ENCODE measurements at places on chromosomes 13 and 19.

GRCh38 chr19:49492573-49493405 is 3.4 kb upstream of the RPS11 start:
- DNase-seq = no peak

DNA sequence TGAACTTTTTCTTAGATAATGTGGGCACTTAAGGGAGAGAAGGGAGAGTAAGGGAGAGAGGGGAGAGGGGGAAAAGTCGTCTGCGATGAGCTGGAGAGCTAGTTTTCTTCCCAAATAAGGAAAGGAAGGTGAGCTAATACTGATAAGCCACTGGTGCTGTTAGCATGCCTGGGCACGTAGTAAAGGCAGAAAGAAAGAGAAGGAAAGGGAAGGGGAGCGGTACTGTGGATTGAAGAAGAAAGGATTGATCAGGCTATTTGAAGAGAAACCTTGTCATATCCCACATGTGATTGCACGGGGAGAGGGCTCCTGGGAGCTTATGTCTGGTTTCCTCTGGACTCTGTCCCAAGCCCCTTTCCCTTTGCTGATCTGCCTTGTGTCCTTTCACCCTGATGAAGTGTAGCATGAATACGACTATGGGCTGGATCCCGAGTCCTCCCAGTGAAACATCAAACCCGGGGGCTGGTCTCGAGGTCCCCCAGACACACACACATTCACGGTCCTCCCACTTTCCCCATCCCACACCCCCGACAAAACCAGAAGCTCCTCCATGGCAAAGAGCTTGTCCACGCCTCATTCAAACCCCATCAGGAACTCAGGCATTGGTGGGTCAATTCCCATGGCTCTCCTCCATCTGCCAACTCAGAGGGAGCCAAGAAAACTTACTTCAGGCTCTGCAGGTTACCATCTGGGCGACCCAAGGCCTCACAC is 30.6 kb downstream of the NLRP13 start:
- DNase-seq = no peak

DNA sequence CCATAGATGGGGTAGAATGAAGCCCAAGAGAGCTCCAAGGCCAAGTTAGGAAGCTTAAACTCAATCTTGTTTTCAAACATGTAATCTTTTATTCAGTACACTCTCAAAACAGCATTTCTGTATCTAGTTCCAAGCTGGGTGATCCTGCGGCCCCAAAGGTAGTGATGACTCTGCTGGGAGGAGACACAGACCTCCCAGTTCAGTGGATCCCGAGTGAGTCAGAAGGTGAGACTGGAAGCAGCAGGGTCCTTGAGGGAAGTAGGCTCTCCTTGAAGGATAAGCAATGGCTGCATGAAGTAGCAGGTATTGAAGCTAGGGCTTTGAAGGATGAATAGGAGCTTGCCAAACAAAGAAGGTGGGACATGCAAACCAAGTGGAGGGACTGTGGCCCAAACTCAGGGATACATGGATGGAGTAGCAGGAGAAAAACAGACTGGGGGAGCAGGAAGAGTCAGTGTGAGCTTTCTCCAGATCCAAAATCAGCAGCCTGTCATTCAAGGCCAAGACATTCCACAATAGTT is 9.6 kb downstream of the TINCR start:
- no peak for DNase-seq

- no peak for DNase-seq
These were observed 523.1 kb downstream of the DCT start for GRCh38 chr13:93956426-93956825.

DNA sequence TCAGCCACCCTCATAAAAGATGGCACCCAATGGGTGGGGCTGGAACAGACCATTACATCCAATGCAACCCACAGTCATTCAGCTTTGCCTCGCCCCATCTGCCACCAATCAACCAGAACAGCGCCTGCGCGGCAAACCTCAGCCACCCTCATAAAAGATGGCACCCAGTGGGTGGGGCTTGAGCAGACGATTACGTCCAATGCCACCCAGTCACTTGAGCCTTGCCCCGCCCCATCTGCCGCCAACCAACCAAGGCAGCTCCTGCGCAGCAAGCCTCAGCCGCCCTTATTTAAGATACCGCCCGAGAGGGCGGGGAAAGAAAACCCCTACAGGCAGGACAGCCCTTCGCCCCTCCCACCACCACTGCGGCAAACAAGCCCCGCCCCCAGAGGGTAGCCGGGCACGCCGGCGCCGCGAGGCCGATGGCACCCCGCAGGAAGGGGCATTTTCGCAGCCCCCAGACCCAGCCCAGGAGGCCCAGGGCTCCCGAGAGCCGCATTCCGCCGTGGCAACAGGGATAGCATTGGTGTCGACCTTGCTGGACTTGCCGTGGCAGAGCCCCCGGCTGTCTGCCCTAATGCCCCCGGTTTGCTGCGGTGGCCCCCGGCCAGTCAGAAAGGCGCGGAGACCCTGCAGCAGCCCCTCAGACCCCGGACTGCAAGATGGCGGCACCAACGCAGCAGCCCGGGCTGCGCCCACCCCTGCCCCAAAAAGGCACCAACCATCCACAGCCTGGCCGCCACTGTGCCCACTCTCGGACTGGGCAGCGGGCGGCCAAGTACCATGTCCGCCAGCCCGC is 675 bp downstream of the PEG3 start:
- no peak for DNase-seq

DNA sequence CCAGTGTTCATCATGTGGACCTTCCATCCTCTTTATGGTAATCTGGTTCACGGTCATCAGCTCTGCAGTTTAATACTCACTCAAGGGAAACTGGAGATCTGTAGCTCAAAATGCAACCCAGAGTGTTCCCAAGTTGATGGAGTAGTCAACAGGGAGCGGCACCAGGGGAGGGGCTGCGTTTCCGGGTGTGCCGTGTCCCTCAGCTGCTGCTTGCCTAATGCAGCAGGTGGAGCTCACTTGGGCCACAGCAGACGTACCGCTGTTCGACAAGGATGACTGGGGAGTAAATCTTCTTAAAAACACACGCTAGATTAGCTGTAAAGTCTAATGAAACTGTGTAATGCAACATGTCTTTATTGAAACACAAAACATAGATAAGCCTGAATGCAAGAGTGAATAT is 81.1 kb downstream of the TNFSF13B start:
- DNase-seq = no peak

- DNase-seq = no peak
These were observed 24.9 kb downstream of the VRK3 start for GRCh38 chr19:50000038-50000840.

DNA sequence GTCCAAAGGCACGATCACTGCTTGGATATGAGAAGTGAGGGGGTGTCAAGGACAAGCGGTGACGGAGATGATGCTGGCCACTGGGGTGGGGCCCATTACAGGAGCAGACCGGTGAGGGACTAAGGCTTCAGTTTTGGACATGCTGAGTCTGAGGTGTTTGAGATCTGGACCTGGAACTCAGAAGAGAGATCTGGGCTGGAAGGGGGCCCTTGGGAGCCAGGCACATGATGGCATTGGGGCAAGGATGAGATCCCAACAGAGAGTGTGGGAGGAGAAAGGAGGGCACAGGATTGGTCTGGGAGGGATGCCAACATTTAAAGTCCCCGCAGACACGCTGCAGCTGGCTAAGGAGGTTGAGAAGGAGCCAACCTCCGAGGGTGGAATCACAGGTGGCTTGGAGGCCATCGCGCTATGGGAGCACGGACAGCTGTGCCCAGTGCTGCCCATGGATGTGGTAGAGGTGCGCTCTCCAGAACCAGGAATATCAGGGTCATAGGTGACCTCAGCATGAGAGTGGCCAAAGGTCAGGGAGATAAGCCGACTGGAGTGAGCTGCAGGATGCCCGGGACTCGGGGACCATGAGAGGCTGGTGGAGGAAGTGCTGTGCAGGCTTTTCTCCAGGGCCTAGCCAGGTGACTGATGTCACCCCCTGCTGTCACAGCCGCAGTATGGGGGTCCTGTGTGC is 21.8 kb downstream of the DHRS12 start:
- DNase-seq = no peak

DNA sequence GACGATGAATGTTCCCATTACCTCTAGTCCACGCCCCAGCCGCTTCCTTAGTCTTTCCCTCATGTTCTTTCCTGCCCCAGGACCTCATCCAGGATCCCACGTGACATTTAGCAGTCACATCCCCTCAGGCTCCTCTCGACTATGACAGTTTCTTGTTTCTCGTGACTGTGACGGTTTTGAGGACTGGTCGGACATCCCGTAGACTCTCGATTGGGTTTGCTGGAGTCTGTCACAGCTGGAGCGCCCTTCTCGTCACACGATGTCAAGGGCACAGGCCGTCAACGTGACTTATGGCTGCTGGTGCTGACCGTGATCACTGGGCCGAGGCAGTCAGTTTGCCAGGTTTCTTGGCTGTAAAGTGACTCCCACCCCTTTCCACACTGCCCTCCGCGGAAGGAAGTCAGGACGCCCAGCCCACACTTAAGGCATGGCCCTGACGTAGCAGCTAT is 22.8 kb downstream of the ELAVL1 start:
- DNase-seq = no peak

GRCh38 chr19:29841559-29842367 is 30.0 kb downstream of the CCNE1 start:
- DNase-seq = no peak

DNA sequence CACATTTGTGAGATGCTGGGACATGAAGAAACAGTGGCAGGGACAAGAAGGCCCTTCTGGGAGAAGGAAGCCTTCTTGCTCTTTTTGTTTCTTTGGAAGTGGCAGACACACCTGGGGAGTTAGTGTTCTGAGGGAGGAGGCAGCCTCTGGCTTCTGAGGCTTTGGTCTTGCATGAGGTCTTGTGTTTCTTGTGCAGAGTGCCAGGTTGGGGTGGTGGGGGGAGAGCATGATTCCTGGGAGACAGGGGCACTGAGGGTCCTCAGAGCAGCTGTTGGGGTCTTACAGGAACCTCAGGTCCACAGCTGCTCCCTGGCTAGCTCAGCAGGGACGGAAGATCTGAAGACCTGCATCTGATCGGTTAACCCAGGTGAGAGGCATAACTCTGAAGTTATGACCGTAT is 167.5 kb upstream of the ZNF536 start:
- DNase-seq = no peak

GRCh38 chr19:45145270-45146189 is 15.3 kb downstream of the NKPD1 start:
- no peak for DNase-seq

GRCh38 chr13:59319276-59319675 is 844.5 kb downstream of the DIAPH3 start:
- DNase-seq = no peak

- DNase-seq = no peak
These were observed 35.0 kb downstream of the ZNF536 start for GRCh38 chr19:30407068-30407709.

- no peak for DNase-seq
These were observed 1.9 kb downstream of the BBC3 start for GRCh38 chr19:47228937-47229675.

GRCh38 chr19:57812226-57812625 is 2.5 kb downstream of the ZNF552 start:
- no peak for DNase-seq

GRCh38 chr19:41324231-41324702 is 14.3 kb downstream of the CCDC97 start:
- no peak for DNase-seq

- no peak for DNase-seq
These were observed 551.0 kb upstream of the NBEA start for GRCh38 chr13:34391076-34391475.

DNA sequence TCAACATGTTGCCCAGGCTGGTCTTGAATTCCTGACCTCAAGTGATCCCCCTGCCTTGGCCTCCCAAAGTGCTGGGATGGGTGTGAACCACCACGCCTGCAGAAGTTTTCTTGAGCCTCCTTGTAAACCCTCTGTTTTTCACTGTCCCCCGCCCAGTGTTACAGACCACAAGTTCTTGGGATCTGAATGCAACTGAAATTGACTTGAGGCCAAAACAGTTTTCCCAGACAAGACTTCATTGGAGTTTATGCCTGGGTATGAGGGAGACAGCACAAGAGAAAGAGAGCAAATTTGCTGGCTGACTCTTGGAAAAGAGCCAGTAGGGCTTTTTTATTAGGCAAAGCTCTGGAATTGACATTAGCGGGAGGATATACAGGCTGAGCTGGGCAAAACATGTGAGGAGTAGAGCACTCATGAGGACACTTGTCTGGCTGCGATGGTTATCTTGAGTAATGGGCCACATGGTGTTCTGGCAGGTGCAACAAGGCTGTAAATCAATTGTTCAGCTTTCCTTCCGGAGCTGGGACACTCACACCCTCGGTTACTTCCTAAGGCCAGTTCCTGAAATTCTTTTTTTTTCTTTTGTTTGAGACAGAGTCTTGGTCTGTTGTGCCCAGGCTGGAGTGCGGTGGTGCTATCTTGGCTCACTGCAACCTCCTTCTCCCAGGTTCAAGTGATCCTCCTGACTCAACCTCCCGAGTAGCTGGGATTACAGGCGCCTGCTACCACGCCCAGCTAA is 12.7 kb upstream of the HNRNPL start:
- DNase-seq = no peak

DNA sequence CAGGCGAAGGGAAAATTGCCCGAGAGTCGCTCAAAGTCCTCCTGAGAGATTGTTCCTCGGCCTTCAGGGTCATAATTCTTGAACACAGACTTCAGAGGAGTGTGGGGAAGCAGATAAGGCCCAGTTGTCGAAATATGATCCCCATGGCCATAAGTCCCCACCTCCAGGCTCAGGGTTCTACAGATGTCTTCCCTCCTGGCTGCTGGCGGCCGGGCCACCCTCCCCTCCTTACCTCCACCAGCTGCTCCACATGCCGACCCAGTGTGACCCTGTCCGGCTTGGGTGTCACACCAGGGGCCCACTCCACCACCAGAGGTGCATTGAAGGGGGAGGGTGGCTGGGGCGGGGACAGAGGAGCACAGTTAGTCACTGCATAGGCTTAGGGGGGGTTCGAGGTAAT is 10.1 kb downstream of the FAM98C start:
- DNase-seq = no peak

- DNase-seq = no peak
These were observed 886 bp downstream of the CRLF1 start for GRCh38 chr19:18605546-18606280.

DNA sequence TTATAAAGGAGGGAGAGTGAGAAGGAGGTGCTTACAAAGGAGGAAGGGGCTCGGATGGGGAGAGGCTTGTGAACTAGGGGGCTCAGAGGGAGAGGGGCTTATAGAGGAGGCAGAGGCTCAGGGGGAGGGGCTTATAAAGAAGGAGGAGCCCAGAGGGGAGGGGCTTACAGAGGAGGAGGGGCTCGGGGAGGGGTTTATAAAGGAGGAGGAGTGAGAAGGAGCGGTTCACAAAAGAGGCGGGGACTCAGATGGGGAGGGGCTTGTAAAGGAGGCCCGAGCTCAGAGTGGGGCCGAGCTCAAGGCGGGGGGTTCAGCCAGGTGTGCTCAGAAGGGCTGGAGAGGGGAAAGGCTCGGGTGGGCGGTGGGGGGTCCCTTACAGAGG is 500 bp downstream of the SMIM24 start:
- no peak for DNase-seq

- DNase-seq = no peak
These were observed 360 bp upstream of the ZNF69 start for GRCh38 chr19:11887234-11887610.

DNA sequence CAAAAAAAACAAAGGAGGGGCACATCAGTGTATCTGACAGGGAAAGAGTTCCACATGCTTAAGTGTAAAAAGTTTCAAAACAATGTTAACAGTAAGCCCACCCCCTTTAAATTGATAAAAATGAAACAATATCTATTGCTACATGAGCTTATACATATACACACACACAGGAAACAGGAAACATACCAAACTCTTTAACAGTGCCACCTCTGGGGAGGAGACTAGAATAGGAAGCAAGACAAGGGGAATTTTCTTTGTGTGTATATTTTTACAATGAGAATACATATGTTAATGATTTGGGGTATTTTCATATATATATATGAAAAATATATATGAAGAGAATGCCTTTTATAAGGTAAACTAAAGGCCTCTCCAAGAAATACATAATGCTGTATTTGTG is 44.7 kb downstream of the TPT1 start:
- DNase-seq = no peak

- no peak for DNase-seq
These were observed 56.4 kb upstream of the STARD13 start for GRCh38 chr13:33341861-33342452.
